ENCODE measurements at places on chromosomes 12 and 14.
A peak's percentile ranks its signal among the peaks of the same experiment; 100 is the strongest.

GRCh38 chr14:59161561-59162175 lies 26.8 kb upstream of the DAAM1 start:
- DNase-seq, result peak; percentile 42

- DNase-seq, result no peak
Observed at GRCh38 chr12:122420471-122421162, 1.9 kb downstream of the CLIP1 start.

- no peak for DNase-seq
Observed at GRCh38 chr12:125683748-125684381, 618.6 kb downstream of the AACS start.

DNA sequence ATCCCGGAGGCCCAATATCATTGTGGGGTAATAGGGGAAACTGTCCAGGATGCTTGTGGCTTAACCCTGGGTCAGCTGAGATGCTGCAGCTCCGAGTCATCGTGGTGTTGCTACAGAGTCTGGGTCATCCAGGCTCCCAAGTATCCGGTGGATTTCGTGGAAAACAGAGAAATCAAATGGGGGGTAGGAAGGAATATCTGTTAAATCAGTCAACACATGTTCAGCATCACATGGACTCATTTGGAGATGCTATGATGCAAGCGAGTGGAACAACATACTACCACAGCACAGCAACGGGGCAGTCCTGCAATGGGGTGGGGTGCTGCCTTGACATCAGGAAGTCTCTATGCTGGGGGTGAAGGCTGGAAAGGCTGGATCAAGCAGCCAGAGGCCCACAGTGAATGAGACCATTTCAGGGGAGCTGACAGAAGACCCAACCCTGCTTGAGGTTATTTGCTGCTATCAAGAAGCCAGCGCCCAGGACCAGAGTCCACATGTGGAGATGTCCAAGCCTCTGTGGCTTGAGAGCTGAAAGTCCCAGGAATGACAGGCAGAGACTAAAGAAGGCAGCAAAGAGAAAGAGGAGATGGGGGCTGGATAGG lies 22.9 kb downstream of the VDR start:
- peak; percentile 99 for DNase-seq

DNA sequence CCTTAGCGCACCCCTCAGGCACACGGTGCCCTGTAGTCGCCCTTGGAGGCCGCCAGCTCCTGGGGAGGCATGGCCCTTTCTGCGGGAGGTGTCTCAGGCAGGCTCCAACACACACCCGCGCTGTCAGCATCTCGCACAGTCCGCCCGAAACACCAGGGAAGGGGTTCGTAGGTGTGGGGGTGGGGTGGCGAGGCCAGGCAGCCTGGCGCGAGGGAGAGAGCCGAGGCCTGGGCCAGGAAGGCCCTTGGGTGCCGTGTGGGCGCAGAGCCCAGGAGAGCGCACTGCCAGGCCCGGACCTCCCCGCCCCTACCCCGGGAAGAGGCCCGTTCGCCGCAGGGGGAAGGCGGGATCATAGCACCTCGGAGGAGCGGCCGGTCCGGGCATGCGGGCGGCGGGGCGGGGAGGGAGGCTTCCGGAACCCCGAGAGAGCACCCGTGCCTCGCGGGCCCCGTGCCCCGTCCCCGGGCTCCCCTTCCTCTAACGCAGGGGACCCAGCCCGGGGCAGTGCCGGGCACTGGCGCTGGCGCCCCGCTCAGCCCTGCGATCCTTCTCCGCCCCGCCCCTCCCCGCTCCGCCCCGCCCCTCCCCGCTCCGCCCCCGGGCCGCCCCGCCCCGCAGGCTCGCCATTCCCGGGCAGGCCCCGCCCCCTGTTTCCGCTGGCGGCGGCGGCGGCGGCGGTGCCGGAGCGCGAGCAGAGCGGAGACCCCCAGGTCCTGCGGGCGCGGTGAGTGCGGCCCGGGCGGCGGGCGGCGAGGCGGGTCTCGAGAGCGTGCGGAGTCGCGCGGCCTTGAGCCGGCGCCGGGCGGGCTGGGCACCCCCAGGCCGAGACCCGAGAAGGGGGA lies at the start of gene TSPAN9:
Gene TSPAN9, plus strand, starts transcription at position 650 of the 842 bp plus-strand sequence. CDS start 123,815 bp downstream, outside the sequence.
- DNase-seq, result peak; percentile 80

GRCh38 chr14:49766839-49767238 lies 1.1 kb upstream of the KLHDC2 start:
- no peak for DNase-seq

DNA sequence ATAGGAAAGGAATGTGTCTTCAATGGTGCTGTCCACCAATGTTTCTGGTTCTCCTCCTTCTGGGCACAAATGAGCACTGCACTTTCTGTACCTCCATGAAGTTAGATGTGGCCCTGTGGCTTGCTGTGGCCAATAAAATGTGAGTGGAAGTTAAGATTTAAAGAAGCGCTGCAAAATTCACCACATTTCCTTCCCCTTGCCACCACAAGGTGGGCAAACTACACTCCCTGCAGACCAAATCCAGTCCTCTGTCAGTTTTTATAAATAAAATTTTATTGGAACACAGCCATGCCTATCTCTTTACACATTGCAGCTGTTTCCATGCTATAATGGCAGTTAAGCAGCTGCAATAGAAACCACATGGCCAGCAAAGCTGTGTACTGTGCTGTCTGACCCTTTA lies 141.4 kb upstream of the TMPO start:
- DNase-seq, result peak; percentile 26

- DNase-seq, result no peak
Observed at GRCh38 chr12:109352184-109352583, 4.5 kb downstream of the MYO1H start.

GRCh38 chr14:101110729-101111619 lies 207.5 kb upstream of the RTL1 start:
- no peak for DNase-seq

DNA sequence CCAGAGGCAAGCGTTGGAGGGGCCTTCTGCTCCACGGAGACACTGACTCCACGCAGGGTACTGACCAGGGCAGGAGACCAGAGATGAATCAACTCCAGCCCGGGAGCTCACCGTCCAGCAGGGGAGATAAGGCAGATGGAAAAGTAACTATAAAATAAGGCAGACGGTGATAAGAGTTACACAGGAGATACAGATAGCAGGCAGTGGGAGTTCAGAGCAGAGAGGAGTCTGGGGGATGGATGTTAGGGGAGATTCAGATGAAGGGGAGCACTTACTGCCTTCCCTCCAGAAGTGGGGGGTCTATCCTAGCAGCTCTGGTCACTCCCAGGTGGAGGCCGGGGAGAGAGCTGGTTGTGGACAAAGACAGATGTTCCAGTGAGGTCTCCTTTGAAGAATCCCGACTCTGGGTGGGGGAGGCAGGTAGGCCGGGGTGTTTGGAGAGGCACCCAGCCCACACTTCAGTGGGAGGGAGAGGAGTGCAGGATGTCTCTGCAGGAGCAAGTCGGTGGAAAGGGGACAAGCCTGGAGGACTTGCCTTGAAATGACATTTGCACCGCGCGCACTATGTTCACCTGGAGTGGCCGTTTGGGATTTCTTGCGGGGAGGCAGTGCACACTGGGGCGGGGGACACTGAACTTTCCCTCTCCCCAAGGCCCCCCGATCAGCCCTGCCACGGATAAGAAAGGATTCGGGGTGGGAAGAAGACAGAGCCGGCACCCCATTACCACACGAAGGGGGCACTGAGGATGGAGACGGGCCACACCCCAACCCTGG lies 1.2 kb downstream of the PITPNM2 start:
- no peak for DNase-seq

DNA sequence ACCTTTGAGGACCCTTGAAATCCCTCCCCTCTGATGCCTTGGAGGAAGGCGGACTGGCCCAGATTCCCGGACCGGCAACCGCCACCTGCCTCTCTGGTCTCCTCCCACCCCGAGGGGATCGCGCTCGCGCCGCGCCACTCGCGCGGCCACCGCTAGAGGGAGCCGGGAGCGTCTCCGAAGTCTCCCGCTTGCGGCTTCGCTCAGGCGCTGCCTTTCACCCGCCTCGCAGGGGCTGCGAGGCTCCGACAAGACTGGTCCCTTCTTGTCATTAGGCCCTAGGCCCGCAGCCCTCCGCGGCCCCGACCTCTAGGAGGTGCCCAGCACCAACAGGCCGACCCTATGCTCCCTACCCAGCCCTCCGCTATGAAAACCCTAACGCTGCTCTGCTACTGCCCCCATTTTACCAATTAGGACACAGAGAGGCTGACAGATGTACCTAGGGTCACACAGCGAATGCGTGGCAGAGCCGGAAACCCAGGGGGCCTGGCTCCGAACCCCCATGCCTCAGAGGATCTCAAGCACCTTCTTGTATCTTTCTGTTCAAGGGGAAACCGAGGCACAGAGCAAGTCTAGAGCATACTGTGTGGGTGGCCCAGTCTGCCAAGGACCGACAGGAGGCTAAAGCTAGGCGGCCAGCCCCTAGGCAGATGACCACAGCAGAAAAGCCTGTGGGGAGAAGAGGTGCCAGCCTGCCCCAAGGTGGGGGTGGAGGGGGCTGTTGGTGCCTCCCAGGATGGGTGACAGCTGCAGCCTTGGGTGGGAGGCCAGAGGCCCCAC lies 21.4 kb upstream of the VSX2 start:
- peak; percentile 59 for DNase-seq

DNA sequence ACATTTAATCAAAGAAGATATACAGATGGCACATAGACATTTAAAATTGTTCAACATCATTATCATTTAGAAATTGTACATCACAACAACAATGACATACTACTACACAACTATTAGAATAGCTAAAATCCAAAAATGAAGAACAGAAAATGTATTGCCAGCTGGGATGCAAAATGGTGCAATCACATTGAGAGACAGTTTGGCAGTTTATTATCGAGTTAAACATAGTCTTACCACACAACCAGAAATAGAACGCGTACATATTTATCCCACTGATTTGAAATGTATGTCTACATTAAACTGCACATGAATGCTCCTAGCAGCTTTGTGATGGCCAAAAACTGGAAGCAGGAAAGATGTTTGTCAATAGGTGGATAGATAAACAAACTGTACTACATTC lies 791.5 kb upstream of the MGAT4C start:
- no peak for DNase-seq

- peak; percentile 75 for DNase-seq
Observed at GRCh38 chr14:61147381-61147821, 133.7 kb downstream of the TMEM30B start.

GRCh38 chr14:58712357-58712756 lies 74.6 kb downstream of the DACT1 start:
- DNase-seq, result peak; percentile 45

- DNase-seq, result no peak
Observed at GRCh38 chr12:33047666-33048065, 151.1 kb upstream of the PKP2 start.

- DNase-seq, result no peak
Observed at GRCh38 chr14:104389326-104390220, 190.0 kb upstream of the C14orf180 start.

- DNase-seq, result no peak
Observed at GRCh38 chr14:53701108-53701875, 255.3 kb downstream of the BMP4 start.

GRCh38 chr12:49975318-49975761 lies 2.6 kb downstream of the AQP6 start:
- DNase-seq, result no peak

DNA sequence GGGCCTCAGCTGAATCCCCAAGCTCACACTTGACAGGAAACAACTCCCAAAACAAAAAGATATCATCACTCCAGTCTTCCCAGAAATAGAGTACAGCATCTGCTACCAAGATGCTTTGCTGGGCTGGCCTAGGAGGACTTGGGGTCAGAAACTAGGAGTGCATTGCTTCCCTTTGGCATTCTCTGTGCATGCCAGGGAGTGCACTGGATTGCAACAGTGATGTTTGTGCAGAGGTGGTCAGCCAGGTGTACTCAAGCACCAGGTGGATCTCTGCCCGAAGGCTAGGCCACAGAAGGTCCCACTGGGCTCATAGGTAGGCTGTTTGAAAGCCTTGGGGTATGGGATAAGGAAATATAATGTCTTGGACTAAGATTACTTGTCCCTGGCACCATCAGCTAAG lies 51.1 kb downstream of the RAB35 start:
- no peak for DNase-seq

DNA sequence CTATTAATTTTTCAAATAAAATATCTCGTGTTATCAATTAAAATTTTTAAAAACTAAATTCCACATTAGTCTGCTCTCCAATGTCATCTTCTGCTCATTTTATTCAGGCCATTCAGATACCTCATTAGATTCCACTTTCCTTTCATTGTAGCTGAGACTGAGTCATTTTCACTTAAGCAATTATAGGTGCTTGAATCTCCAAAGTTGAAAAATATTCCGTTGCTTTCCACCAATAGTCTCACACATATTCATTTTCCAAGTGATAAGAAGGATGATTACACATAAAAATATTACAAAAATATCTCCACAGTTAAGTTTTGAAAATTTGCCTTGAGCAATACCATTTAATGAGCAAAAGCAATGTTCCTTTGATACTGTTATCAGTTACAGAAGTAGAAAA lies 36.5 kb upstream of the YBX3 start:
- no peak for DNase-seq

- DNase-seq, result no peak
Observed at GRCh38 chr12:129298921-129299320, 445.6 kb downstream of the GLT1D1 start.

- DNase-seq, result no peak
Observed at GRCh38 chr12:38831715-38832114, 73.7 kb downstream of the CPNE8 start.

DNA sequence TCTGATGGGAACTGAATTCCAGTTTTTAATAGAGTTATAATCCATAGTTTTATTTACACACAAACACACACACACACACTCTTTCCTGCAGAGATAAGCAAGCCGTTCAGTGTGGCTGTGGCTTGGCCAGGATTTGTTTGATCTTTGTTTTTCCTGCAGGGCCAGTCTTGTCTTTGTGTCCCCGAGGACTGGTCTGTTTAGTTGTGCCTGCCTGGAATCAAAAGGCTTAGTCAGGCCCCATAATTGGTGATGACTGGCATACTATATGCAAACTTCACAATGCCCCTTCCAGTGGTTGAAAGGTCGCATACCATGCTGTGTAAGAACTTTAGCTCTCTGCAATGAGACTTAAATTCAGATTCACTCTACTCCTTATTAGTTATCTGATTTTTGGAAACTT lies 26.0 kb downstream of the WBP11 start:
- peak; percentile 43 for DNase-seq

GRCh38 chr12:10849425-10849878 lies at the start of gene PRR4:
Gene PRR4 (minus strand): TSS chr12:10849475. CDS start chr12:10849437, 38 bp downstream.
- no peak for DNase-seq

Measured in EH (cell line).